Stimulated activated CD4-positive, alpha-beta T cell treated with anti-CD3 and anti-CD28 coated beads, Interleukin-1b, Interleukin-23, amount 100 ng/mL, for 48 hours (primary cell): ENCODE measurements at places on chromosomes 3 and 15.

DNA sequence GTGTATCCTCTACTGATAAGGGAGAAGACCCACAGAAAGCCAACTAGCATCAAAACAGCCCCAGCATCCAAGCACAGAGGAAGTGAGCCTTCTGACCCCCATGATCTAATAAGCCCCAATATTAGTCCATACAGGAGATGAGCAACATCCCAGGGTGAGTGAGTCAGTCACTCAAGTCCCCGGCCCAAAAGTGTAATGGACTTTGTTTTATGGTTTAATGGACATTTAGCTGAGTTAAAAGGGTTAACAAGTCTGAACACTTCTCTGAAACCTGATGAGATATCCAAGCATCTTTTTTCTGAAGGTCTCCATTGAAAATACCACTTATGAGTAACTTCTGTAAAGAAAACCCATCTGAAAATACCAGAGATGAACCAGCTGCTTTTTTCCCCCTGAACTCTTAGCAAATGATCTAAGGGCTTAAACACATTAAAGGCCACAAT lies 115.6 kb downstream of the GREM1 start:
- no peak for DNase-seq

DNA sequence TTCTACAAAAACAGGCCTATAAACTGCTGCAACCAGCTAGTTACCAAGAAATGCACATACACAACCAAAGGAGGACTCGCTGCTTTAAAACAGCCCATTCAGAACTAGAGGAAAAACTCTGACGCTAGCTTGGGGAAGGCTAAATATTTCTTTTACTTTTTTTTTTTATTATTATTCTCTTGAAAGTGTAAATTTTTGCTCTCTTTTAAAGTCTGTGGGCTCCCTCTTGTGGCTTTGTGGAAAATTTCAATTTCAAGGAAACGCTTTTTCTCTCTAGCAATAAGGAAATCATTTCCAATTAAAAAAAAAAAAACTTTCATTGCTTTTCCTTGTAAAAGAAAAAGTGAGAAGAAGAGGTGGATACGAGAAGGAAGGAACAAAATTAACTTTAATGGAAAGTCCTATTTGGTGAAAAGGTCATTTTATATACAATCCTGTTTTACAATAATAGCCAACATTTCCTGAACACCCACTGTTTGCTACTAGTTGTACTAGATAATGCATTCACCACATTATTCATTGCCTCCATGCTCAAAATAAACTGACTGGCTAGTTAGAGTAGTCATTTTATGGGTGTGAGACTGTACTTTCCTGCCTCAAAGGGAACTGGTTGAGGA lies 51.2 kb upstream of the SAMMSON start:
- no peak for DNase-seq

DNA sequence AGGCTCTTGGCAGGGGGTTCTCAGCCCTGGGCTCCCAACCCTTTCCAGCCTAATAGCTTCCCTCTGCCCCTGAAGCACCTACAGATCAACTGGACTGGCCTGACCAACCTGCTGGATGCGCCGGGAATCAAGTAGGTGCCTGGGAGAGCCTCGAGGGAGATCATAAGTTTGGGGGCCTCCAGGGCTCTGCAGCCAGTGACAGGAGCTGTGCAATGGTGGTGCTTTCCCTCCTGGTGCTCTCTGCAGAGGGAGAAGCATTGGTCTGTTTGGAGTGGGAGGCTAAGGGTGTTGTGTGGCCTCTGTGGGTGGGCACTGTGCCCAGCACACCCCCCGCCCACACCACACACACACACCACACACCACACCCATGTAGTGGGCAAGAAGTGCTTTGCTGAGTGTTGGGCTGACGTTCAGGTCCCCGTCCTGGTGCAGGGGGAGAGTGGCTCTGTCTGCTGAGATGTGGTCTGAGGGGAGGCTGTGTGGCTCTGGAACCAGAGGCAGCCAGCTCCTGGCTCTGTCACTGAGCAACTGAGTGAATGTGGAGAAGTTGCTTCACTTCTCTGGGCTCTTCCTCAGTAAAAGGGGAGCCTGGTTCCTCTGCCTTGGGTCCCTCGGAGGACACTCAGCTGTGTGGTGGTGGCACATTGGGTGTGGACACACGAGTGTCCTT lies 26.3 kb downstream of the ESYT3 start:
- DNase-seq, result no peak

DNA sequence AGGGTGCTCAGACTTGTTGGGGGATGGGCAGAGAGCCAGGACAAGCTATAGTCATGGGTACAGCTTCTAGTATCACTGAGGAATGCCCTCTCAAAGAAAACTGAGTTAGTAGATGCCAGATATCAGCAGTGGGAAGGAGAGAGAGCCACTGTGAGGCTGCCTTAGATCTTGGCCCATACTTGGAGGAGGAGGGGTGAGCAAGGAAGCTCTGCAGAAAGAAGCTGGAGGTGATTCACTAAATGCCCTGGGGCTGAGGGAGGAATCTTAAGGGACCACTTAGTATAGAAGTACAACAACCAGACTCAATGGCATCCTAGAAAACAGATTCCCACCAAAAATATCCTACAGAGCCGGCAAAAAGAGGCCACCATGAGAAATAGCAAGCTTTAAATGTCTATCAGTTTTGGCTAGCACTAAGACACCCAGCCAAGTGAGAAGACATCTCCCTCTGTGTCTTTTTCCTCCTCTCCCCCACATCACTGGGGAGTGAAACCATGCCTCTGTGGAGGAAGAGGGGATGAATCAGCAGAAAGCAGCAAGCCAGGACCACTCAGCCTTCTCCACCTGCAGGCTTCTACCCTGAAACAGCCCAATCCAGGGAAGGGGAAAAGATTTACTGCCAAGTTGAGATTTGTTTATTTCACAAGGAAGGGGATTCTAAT lies 282.5 kb upstream of the STT3B start:
- no peak for DNase-seq

DNA sequence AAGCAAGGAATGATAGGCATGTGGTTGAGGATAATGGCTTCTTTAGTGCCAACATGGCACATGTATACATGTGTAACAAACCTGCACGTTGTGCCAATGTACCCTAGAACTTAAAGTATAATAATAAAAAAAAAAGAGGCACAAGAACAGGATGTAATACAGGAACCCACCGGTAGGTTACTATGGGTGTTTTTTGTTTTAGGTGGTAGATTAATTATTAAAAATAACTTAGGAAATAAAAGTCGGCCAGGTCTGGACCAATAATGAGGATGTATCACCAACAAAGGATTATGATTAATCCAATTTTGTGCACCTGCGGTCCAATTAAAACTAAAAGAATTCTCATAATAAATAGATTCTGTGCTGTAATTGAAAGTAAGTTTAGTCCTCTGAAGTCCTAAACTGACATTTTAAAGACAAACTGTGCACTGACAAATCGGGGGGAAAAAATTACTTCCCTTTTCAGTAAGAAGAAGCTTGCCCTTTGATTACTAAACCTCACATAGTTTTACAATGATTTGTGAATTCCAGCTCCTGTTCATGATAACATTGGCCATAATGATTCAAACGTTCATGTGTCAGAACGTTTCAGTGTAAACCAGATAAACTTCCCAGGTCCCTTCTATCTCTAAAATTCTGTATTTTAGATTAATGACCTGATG lies 62.2 kb downstream of the CASR start:
- DNase-seq, result no peak

- no peak for DNase-seq
These were observed 643.3 kb upstream of the ARRDC4 start for GRCh38 chr15:97317163-97317562.

DNA sequence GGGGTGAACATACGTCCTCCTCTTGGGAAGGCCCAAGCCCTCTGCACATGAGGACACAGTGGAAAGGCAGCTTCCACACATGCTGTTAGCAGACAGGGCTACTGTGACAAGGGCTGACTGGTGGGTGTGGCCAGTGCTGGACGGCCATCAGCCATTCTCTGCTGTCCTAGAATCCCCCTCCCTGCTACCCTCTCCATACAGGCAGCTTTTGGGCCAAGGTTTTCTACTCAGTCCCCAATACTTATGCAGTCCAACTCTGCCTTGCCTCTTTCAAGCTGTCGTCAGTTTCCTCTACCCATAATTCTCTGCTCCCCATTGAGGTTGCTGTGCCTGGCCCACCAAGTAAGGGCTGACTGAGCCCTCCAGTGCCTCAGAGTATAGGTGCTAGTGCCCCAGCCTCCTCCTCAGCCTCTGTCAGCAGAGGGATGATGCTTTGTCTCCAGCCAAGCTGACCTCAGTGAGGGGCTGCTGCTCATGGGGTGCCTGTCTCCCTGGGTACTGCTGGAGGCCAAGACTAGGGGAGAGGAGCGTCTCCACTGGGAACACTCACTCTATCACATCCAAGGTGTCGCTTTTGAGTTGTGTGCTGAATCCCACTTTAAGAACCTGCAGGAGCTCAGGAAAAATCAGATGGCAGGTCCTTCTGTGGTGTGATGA lies 2.8 kb downstream of the LOXL1 start:
- DNase-seq, result no peak

DNA sequence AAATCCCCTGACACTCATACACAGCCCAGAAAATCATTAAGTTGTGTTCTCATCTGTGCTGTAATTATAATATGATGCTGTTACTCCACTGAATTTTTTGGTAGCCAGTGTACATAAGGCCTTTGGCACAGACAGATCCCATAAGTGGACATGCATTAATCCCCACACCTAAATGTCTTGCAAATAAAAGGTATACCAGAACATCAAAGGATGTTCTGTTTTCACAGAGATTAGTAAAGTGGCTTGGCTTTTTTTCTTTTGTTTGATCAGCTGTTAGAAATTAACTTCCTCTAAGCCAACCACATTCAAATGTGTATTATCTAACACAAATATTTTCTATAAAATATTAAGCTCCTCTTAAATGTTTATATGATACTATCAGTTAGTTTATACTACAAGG lies 2.7 kb downstream of the SST start:
- DNase-seq, result no peak
